Activated CD4-positive, alpha-beta memory T cell treated with anti-CD3 and anti-CD28 coated beads, Interleukin-2, amount 10 ng/mL, durations not matched to agents 7 days and 5 days (primary cell): ENCODE measurements at places on chromosomes 5 and 9. TPM values are rescaled to one million over a fixed set of nuclear protein-coding genes. Genes with fewer than 3 reads are reported as not detected.

DNA sequence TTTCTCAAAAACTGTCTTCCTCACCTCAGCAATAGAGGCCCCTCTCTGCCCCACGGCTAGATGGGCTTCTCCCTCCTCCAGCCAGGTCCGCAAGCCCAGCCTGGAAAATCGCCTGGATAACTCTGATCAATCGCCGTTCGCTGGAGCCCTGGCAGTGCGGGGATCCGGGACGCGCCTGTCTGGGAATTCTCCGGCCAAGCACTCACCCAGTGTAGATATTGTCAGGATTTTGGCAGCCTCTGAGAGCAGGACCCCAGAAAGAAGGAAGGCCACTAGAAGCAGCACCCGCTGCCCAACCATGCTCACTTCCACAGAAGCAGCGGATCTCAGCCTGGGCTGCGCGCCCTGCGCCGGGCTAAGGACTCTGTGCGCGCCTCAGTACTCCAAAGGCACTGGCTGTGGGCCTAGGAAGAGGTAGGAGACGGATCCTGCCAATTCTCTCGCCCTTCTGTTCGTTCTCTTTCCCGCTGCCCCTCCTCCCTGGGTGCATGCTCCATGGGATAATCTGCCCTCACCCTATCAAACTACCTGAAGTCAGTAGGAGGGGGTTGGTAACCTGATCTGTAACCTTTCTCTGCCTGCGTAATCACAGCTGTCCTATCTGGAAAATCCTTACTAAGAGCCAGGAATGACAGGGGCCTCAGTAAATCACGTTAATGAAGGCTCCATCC is at the start of gene UGT3A1:
UGT3A1 (minus strand) TSS at position 450 of the 671 bp plus-strand sequence; CDS start at position 300, 150 bp downstream.
- no peak within 1 kb of the TSS for H3K27ac ChIP-seq
- peaks cover 12% of the 10 kb centered on the region for H3K27me3 ChIP-seq
- no peaks in the 10 kb centered on the region for H3K4me1 ChIP-seq
- no peak within 1 kb of the TSS for H3K4me3 ChIP-seq
- H3K36me3 ChIP-seq: no peaks in the 10 kb centered on the region

GRCh38 chr5:81601919-81602318 is 149.0 kb downstream of the SSBP2 start:
- H3K27ac ChIP-seq: no peak overlapping the region
- H3K4me3 ChIP-seq: no peak overlapping the region
- no peak for DNase-seq
- H3K4me1 ChIP-seq: no peaks in the 10 kb centered on the region

The PHF24 gene
- not detected for total RNA-seq

- H3K4me3 ChIP-seq: no peak overlapping the region
- no peaks in the 10 kb centered on the region for H3K4me1 ChIP-seq
- peaks cover 11% of the 10 kb centered on the region for H3K27me3 ChIP-seq
- H3K36me3 ChIP-seq: no peaks in the 10 kb centered on the region
- no peak overlapping the region for H3K27ac ChIP-seq
These were observed 274.9 kb upstream of the SLC30A5 start for GRCh38 chr5:68818870-68819269.

GRCh38 chr5:127089191-127089590 is 15.9 kb upstream of the C5orf63 start:
- H3K4me1 ChIP-seq: no peaks in the 10 kb centered on the region
- no peaks in the 10 kb centered on the region for H3K36me3 ChIP-seq
- no peak overlapping the region for H3K4me3 ChIP-seq
- no peak for DNase-seq
